Skin of body (tissue), 3 donors: ENCODE measurements at places on chromosomes 3 and 15. TPM values are rescaled to one million over a fixed set of nuclear protein-coding genes. Genes with fewer than 3 reads are reported as not detected.

The TMEM212 gene
- total RNA-seq: not detected

The UROC1 gene
- not detected for total RNA-seq

The SUSD5 gene
- 3.3 TPM for total RNA-seq

The TEX9 gene
- 12.2 TPM for total RNA-seq

The CMTM7 gene
- 11.0 TPM for total RNA-seq

The FRMD5 gene
- total RNA-seq: 0.69 TPM

The SLC24A5 gene
- 3.6 TPM for total RNA-seq

The MAP2K5 gene
- total RNA-seq: 12.2 TPM

The NSUN3 gene
- total RNA-seq: 25.1 TPM

The C3orf38 gene
- 28.9 TPM for total RNA-seq

The GPR87 gene
- 13.3 TPM for total RNA-seq

The PYGO1 gene
- 11.3 TPM for total RNA-seq

The FBXW12 gene
- not detected for total RNA-seq

The LRCH3 gene
- 129 TPM for total RNA-seq

The CCDC54 gene
- not detected for total RNA-seq

The ROBO1 gene
- 138 TPM for total RNA-seq

The ZNF501 gene
- 5.1 TPM for total RNA-seq

The CFAP100 gene
- not detected for total RNA-seq

The P2RY12 gene
- 1.7 TPM for total RNA-seq

The DGKG gene
- 2.9 TPM for total RNA-seq

The GP9 gene
- 0.49 TPM for total RNA-seq

The RSRC1 gene
- total RNA-seq: 54.2 TPM

The LMAN1L gene
- total RNA-seq: 0.20 TPM

The MEX3B gene
- total RNA-seq: 14.9 TPM

The GABRR3 gene
- not detected for total RNA-seq

The ANKRD34C gene
- not detected for total RNA-seq

The SLC28A2 gene
- not detected for total RNA-seq

The LRRC31 gene
- total RNA-seq: not detected

The CCDC39 gene
- total RNA-seq: not detected

The TP63 gene
- 86.9 TPM for total RNA-seq

The A4GNT gene
- total RNA-seq: not detected

The RASGRF1 gene
- 0.30 TPM for total RNA-seq

The KLF15 gene
- 5.9 TPM for total RNA-seq

The FBN1 gene
- total RNA-seq: 480 TPM

The ZNF280D gene
- total RNA-seq: 69.0 TPM

The BCL2A1 gene
- 8.2 TPM for total RNA-seq

The ACKR4 gene
- 41.2 TPM for total RNA-seq

The MOBP gene
- 0.10 TPM for total RNA-seq

The RCN2 gene
- total RNA-seq: 46.0 TPM

The MYO5C gene
- total RNA-seq: 8.0 TPM

The KCTD6 gene
- 13.8 TPM for total RNA-seq

The BFSP2 gene
- not detected for total RNA-seq

The MME gene
- total RNA-seq: 55.5 TPM

The CHDH gene
- total RNA-seq: 0.99 TPM

The ARPP21 gene
- total RNA-seq: 8.1 TPM

The ZNF620 gene
- 1.6 TPM for total RNA-seq

The ITIH1 gene
- 1.3 TPM for total RNA-seq

The AMT gene
- total RNA-seq: 6.7 TPM

The COMMD2 gene
- 31.8 TPM for total RNA-seq

The GUCA1C gene
- total RNA-seq: not detected

The AHSG gene
- not detected for total RNA-seq

The KBTBD8 gene
- total RNA-seq: 2.6 TPM

The MYH15 gene
- total RNA-seq: 0.49 TPM
